Activated T-cell treated with anti-CD3 and anti-CD28 coated beads for 4 hours (primary cell): ENCODE measurements at places on chromosomes 16 and 17.

- DNase-seq: no peak
Observed at GRCh38 chr17:601244-601925, 113.3 kb downstream of the VPS53 start.

DNA sequence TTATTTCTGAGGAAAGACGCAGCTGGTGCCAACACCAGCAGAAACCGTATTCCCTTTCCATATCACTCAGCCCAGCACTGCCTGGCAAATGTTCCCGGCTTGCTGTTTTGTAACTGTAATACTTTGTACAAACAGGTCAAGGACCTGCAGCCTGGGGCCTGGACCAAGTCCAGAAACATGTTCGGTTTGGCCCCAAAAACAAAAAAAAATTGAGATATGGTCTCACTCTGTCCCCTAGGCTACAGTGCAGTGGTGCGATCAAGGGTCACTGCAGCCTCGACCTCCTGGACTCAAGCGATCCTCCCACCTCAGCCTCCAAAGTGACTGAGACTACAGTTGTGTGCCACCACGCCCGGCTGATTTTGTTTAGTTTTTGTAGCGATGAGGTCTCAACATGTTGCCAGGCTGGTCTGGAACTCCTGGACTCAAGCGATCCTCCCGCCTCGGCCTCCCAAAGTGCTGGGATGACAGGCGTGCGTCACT, 1.2 kb downstream of the HAGH start:
- no peak for DNase-seq

- no peak for DNase-seq
Observed at GRCh38 chr17:82753201-82753464, 1.3 kb downstream of the TBCD start.

GRCh38 chr17:37614823-37615222, 5.6 kb upstream of the SYNRG start:
- DNase-seq: no peak

DNA sequence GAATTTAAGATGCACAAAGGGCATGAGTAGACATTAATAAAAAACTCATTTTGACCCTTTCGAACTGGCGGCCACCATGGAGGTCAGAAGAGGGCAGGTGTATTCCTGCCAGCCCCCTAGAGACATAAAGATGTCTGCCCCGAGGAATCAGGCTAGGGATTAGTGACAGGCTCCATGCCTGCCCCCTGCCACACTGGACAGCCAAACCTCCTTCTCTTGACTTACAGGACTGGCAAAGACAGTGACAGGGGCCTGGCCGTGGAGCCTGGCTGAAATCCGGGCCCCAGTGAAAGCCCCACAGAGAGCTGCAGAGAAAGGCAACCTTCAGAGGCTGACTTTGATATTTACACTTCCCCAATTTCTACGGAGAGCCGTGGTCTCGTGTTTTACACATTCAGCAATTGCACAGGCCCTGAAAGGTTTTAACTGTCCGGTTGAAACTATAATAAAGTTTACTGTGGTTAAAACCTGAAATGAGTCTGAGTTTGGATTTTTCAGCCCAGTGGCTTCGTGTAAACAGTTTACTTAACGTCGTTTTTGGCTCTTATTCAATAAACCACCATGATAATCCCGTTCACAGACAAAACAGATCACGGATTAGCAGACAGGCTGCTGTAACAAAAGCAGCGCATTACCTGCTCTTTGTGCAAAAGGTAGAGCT, 243.9 kb upstream of the MYOCD start:
- DNase-seq: no peak

GRCh38 chr16:81967358-81967757, 43.9 kb downstream of the SDR42E1 start:
- no peak for DNase-seq

- peak; percentile 65 for DNase-seq
Observed at GRCh38 chr16:85306071-85306792, 194.0 kb upstream of the CIBAR2 start.
